Midbrain (tissue), 1 donor: ENCODE measurements at places on chromosomes 12 and 14.

- DNase-seq = no peak
These were observed 10.4 kb downstream of the MSI1 start for GRCh38 chr12:120358412-120359100.

DNA sequence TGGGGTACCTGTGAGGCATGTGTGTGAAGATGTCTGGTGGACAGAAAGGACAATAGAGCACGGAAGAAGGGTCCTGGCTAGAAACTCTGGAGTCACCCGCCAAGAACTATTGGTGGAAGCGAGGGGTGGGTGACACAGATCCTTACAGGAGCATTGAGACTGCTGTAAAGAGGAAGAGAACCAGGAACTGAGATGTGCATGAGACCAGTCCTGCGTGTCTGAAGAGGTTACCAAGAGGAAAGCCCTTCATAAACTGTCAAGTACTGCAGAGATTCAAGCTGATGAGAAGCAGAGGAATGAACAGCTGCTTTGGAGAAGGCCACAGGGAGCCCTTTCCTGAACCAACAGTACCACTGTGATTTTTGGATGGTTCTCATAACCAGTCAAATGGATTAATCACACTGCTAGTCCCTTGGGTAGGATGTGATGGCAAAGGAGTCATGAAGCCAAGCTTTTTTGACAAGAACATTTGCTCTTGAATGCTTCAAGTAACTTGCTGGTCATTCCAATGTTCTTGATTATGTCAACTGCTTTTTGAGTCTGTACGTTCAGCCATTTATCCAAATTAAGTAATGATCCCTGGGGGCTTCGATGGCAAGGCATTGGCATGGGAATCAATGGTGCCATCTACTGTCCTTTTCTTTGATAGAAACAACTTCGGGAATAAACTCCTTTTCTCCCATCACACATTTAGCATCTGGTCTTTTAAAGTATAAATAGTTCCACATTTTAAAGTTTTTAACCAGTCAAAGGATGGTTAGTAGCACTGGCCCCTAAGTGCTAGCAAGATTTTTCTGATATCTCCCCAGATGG, 42.9 kb downstream of the GPR135 start:
- DNase-seq = no peak

GRCh38 chr12:48119834-48120195, 651 bp downstream of the PFKM start:
- no peak for DNase-seq

DNA sequence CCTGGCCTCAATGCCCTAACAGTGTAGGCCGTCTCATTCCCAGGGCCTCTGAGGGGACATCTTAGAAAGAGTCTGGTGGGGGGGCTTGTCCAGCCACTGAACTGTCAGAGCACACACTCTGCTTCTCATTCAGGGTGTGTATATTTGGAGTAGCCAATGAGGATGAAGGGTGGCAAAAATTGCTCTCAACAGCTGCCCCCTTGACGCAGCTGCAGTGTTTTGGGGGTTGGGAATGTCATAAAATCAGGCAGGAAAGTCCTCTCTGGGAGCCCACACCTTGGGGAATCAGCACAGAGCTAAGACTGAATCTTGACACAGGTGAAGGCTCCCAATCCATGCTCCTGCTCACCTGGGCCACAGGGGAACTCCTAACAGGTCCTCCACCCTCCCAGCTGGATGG, 1.5 kb downstream of the RASAL1 start:
- DNase-seq = no peak

DNA sequence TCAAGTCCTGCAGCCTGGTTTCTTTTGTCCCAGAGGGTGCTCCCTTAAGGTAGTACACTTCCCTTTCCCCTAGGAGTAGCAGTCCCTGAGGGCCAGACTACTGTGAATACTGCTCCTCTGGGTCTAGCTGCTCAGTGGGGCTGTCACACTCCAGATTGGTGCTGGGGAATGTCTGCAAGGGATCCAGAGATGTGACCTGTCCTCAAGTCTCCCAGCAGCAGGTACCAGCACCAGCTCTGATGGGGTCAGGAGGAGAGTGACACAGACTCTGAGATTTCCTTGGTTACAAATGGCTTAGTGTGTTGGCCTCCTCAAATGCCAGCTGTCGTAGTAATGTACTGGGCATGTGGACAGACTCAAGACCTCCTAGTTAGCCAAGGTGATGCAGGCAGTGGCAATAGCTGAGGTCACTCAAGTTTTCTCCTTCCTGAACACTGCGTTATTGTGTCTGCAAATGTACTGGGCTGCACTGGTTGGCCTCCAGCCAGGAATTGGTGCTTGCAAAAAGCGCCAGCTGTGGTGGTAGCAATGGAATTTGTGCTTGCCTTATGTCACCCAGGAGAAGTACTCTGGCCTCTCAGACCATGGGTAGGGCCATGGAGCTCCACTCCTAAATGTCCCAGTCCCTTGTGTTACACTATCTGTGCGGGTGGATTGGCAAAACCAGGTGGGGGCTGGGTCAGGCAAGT, 36.4 kb upstream of the AEBP2 start:
- DNase-seq = peak; percentile 51
